Liver (tissue), 10 donors: ENCODE measurements at places on chromosomes 2 and 18. TPM values are rescaled to one million over a fixed set of nuclear protein-coding genes. Genes with fewer than 3 reads are reported as not detected.

- no peak for DNase-seq
These were observed 182.5 kb downstream of the ACKR3 start for GRCh38 chr2:236752096-236752495.

- peak; percentile 67 for DNase-seq
These were observed 1.6 kb downstream of the ST8SIA3 start for GRCh38 chr18:57353940-57354461.

GRCh38 chr18:23433360-23433759 is 19.7 kb upstream of the RIOK3 start:
- no peak for DNase-seq

- no peak for DNase-seq
These were observed 57.7 kb upstream of the MAP4K3 start for GRCh38 chr2:39494784-39495251.

DNA sequence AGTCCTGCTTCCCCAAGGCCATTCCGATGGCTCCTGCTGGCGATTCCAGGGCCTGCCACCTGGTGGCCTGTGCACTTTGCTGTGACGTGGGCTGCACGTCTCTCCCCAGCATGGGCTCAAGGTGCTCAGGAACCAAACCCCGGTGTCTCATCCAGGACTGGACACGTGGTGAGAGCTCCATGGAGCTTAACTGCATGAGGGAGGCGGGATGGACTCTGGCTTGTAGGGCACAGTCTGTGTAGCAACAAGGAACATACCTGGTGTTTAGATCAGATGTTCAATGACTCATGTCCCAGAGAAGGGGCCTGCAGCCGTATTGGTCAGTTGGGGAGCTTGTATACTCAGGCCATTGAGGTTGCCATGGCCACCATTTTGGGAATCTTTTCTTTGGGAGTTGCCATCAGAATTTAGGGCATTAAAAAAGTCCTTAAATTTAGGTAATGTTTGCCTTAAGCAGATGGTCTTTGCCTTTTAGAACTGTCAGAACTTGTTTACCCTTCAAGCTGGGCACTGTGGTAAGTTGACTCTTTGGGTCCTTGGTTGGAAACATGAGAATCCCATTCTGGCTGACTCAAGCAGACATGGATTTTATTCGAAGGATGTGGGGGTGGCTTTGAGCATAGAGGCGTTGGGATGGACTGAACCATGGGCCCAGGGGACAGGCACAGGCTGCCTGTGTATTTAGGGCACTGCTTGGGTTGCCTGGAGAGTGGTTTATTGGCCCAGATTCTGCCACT is 21.0 kb downstream of the AGAP1 start:
- DNase-seq: no peak

GRCh38 chr2:59528525-59528924 is 1024.9 kb downstream of the BCL11A start:
- DNase-seq: no peak

DNA sequence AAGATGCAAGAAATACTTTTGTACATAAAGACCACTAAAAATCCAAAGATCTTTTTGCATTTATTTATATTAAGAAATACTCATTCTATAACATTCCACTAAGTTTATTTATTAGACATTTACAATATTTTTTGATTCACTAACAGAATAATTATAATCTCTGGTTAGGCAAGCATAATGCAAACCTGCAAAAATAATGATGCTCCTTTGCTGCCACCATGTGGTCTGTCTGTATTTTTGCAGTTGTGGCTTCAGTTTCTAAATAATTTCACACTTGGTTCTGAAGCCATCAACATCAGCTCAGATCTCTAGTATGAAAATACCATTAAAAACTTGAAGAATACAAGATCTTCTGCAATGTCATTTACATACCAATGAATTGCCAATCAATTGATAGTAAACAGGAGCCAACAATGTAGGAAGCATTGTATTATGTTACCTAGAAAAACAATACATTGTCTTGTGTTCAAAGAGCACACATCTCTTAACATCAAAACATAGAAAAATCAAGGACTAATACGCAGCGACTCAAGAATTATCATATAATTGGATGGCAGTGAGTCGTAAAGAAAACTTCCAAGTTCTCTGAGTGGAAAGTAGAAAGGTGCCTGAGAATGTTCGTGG is 28.8 kb upstream of the WDR75 start:
- peak; percentile 42 for DNase-seq

DNA sequence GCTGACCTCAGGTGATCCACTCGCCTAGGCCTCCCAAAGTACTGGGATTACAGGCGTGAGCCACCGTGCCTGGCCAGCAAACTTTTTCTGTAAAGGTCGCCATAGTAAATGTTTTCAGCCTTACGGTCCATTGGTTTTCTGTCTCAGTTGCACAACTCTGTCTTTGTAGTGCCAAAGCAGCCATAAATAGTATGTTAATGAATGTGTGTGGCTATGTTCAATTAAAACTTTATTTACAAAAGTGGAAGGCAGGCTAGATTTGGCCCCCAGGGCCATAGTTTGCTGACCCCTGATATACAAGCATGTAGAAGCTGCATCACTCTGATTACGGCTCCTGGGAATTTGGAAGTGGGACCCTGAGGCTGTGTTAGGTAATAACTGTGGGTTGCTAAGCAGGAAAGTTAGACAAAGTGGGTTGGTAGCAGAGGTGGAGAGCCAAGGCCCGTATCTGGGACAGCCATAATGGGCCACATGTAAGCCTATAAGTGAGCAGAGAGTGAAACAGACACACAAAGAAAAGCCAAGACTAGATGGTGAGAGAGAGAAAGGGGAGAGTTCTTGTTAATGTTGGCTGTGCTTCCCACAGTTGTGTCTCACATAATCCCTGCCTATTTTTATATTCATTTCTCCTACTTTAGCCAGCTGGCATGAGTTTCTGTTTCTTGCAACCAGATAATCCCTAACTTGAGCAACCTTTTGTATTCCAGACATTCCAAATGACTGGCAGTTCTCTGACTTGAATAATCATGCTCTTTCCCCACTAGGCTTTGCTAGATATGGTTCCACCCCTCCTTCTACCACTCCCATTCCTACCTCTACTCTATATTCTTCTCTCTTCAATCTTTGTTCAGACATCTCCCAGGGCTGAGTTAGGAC is 223.3 kb upstream of the STON1 start:
- no peak for DNase-seq

GRCh38 chr2:85053802-85054201 is 79.4 kb upstream of the TCF7L1 start:
- DNase-seq: no peak

DNA sequence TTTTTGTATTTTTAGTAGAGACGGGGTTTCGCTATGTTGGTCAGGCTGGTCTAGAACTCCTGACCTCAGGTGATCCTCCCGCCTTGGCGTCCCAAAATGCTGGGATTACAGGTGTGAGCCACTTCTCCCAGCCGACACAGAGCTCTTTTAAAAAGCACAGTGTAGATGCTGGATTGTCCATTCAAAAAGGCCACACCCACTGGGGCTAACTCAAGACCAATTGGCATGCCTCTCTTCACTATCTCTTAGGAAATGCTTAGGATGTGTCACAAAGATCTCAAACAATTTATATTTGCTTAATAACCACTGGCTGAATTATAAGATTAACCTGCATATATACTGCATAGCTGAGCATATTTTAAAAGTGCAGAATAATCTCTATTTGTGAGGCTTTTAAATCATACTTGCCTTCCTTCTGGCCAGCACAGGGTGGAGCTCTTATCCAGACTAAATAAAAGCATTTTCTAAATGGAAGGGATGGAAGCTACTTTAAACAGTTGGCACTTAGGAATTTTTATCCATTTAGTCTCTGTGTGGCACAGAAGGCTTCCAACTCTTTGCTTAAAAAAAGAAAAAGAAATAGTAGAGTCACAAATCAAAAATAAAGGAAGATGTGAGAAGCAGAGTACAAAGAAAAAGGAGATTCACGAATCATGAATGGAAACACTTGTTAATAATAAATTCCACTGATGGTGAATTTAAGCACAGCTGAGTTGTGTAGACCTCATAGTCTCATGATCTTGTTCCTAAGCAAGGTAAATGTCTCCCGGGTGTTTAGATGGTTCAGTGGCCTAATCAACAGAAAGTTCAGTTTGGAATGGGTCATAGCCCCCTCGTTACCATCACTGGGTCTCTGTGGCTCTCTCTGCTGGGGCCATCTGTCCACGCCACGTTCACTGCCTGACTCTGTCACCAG is 22.4 kb downstream of the CRYGD start:
- no peak for DNase-seq

DNA sequence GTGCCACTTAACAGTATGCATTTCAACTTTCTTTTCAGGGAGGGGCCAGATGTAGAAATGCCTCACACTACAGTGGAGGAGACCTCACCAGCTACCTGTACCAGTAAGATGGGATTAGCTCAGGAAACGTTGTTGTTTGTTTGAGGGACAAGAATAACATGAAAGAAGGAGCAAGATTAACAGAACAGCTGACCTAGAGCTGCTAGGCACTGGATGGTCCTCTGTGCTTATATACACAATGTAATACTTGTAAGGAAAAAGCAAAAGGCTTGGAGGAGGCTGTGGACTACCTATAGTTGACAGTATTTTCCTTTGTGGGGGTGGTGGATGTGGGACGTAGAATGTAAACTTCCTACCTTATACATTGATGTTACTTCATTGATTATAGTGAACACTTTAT is 154.4 kb downstream of the FMNL2 start:
- DNase-seq: no peak

- no peak for DNase-seq
These were observed 56.6 kb downstream of the ZNF804A start for GRCh38 chr2:184654945-184655344.

DNA sequence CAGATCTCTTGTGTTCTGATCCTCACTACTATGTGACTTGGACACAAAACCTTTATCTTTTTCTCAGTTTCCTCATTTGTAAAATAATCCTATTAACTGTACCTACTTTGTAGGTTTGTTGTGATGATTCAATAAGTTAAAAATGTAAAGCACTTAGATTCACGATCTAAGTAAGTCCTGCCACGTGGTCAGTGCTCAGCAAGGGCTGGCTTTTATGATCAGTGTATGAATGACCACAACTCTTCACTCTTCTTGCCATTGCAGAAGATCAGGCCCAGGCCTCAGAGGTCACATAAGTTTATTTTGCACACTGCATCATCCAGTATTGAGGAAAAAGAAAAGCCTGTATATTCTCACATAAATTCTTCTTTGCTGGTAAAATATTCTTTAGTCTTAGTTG is 1192.5 kb upstream of the ACVR2A start:
- no peak for DNase-seq

DNA sequence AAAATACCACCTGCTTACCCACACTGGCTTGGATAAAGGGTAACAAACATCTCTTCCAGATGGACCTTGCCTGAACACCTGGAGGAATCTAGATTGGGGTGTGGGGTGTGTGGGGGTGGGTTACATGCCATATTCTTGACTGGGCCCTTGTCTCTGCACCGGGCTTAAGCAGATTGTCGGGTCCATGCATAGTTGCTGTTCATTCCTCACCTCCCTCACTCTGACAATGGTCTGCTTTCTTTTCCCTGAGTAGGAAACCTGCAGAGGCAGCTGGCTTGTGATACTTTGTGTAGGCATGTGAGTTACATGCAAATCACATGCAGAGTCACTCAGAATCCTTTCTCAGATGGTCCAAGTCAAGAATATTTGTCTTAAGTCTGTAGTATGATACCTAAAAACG is 112.8 kb upstream of the GLS start:
- DNase-seq: no peak

- DNase-seq: peak; percentile 97
These were observed 6.7 kb downstream of the CTDSP1 start for GRCh38 chr2:218406209-218406948.

DNA sequence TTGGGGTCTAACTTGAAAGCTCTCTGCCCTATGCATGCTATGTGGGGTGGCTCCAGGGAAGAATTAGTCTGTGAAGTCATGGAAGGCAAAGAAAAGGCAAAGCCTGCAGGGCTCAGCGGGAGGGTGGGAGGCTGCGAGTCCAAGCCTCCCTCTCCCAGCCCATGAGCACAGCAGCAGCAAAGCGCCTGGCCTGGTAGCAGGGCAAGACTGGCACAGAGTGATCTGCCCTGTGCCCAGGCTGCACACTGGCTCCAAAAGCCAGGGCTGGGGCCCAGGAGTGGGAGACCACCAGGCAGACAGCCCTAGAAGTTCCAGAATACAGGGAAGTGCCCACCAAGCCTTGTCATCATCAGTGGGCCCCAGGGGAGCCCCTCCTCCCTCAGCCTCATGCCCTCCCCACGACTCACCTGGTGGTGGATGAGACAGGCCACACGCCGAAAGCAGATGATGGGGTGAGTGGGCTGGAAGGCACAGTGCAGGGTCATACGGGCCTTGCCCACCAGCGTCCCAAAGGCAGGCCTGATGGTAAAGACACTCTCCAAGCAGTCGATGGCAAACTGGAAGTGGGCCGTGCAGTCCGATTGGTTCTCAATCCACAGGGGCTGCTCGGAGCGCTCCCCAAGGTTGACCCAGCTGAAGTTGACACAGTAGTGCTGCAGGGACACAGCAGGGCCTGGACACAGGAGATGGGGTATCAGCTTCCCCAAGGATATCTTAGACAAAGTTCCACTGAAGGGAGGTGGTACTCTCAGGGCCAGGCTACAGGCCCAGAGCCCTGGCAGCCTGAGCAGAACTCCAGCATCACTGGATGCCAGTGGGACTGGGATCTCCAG is 12.1 kb downstream of the CFAP65 start:
- DNase-seq: no peak

- DNase-seq: no peak
These were observed 44.9 kb downstream of the CFAP210 start for GRCh38 chr2:169649278-169649677.

DNA sequence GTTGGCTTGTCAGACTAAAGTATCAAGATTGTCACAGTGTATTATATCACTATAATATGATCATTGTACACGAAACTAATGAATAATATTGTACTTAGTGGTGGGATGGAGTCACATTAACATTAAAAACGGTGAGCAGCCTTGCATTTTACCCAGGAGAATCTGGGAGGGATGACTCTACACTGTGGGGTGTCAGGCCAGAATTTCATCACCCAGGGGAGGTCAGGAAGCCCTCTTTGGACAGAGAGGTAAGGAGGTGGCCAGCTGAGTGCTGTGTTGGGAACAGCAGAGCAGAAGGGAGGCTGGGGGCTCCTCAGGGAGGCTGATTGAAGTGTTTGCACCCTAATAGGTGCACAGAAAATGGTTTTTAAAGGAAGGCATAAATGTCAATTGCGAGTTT is 33.0 kb downstream of the CDCA7 start:
- no peak for DNase-seq

GRCh38 chr2:170162271-170162632 is 15.7 kb upstream of the MYO3B start:
- DNase-seq: no peak

Gene CDK15
- 0.47 TPM for total RNA-seq

Gene CRACDL
- 0.42 TPM for total RNA-seq

Gene PELI1
- 21.3 TPM for total RNA-seq

Gene PPP1R1C
- 16.9 TPM for total RNA-seq

Gene KLF11
- 43.0 TPM for total RNA-seq

Gene HNMT
- 93.6 TPM for total RNA-seq

Gene HES6
- 13.2 TPM for total RNA-seq

Gene ASB18
- not detected for total RNA-seq
